ENCODE measurements at places on chromosomes 6 and 20.

DNA sequence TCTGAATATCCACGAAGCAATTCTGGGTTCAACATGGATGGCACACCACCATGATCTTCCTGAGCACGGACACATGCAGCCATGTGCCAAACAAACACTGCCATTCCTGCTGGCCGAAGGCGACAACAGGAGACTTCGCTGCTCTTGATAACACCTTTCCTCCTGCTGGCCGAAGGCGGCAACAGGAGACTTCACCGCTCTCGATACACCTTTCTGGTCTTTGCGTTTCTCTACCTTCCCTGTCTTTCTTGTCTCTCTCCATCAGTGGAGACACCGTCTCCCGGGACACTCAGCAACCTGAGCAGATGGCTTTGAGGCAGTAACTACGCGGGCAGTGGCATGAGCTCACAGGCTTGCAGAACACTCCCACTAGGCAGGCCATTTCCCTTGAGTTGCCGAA lies 54.9 kb upstream of the MPC1 start:
- DNase-seq: no peak

DNA sequence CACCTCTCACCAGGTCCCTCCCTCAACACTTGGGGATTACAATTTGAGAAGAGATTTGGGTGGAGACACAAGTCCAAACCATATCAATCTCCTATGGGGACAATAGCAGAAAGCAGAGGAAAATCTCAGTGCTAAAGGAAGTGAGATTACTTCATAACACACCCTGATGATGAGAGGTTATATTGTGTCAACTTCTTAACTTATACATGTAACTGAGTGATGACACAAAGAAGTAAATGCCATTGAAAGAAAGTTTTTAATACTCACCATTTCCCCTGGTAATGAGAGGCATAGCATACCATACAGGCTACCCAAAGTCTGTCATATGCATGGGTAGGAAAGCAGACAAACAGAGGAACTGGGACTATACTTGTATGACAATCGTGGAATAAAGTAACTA lies 137.2 kb downstream of the MMUT start:
- DNase-seq: no peak

- DNase-seq: no peak
These were observed 3.9 kb upstream of the LRP11 start for GRCh38 chr6:149867876-149868640.

DNA sequence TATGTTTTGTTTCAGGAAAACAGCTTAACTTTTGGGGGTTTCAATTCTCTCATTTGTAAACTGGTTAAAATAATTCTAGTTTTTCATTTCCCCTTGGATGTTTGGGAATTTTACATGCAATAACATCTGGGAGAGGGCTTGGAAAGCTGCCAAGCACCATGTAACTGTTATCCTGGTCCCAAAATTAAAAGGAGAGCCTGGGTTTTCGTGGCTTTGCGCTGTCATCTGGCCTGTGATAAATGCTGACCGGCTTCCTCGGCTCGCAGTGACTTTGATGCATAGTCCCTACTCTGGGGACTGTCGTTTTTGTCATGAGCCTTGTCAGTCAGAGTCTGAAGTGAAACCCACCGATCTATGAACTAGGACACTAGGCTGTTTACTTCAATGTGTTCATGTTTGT lies 12.2 kb downstream of the SLC35F1 start:
- no peak for DNase-seq

DNA sequence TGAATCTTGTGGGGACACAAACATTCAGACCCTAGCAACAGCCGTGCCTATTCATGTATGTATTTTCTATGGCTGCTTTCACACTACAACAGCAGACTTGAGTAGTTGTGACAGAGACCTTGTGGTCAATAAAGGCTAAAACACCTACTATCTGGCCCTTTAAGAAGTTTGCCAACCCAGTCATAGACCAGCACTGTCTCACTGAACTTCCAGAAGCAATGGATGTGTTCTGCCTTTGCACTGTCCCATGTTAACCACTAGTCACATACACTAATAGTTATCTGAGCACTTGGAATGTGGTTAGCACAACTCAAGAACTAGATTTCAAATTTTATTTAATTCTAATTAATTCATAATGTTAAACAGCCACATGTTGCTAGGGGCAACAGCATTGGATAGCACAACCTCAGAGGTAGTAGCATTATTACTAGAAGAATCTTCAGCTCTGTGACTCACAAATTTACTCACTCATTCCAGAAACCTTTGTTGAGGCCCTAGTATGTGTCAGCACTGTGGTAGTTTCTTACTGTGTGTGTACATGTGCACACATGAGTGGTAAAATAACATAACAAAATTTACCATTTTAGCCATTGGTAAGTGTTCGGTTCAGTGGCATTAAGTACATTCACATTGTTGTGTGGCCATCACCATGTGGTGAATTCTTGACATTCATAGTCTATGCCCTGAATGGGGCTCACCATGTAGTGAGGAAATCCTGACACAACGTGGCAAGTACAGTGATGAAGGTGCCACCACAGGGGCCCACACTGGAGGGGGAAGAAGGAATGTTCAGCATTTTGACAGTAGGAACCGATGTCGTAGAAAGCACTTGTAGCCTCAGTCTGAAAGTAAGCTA lies 107.3 kb downstream of the CEP57L1 start:
- no peak for DNase-seq

GRCh38 chr6:38065734-38066305 lies 246.3 kb downstream of the ZFAND3 start:
- DNase-seq: no peak

DNA sequence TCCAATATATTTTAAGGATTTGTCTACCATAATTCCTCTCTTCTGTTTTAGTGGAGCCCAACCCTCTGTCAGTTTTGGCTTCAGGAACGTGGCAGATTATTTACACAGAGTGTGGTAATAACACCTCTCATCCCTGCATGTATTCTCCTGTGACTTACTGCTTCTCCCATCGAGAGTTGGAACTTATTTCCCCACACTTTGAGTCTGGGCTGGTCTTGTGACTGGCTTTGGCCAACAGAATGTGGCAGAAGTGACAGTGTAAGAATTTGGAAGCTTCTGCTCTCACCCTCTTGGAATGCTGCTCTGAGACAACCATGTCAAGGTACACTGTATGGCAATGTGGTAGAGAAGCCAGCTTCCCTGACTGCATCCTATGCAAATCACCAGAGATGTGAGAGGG lies 407.7 kb downstream of the EPM2A start:
- DNase-seq: no peak

DNA sequence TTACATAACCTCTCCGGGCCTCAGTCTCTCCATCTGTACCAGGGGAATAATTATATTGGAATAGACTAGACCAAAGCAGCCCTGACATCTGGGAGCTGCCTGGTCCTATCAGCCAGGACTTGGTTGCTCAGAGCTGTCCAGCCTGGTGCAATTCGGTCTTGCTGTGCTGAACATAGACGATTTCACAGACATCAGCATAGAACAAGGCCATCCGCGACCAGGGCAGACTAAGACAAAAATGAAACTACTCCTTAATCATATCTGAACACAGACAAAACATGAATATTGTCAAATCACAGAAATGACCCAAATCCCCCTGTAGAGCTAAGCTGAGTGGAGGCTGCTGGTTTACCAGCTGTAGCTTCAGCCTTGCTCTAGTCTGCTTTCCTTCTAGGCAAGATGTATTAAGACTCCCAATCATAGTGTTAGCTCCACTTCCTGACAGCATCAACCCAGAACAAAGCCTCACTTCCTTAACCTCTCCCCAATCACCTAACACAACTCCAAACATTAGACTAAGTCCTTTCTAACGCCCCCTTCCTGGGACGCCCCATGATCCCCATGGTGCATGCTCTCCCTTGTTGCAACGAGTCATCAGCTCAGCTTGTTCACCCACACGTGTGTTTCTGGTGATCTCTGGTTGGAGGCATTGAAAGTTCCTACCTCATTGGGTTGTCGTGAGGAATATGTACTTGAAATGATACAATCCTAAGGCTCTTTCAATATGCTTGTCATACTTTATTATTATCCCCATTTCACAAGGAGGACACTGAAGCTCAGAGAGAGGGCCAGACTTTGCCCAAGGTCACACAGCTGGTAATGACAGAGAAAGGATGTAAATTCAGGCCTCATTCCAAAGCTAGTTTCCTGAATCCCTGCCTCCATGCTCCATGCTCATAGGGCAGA lies 3.5 kb upstream of the MAPK13 start:
- DNase-seq: no peak

DNA sequence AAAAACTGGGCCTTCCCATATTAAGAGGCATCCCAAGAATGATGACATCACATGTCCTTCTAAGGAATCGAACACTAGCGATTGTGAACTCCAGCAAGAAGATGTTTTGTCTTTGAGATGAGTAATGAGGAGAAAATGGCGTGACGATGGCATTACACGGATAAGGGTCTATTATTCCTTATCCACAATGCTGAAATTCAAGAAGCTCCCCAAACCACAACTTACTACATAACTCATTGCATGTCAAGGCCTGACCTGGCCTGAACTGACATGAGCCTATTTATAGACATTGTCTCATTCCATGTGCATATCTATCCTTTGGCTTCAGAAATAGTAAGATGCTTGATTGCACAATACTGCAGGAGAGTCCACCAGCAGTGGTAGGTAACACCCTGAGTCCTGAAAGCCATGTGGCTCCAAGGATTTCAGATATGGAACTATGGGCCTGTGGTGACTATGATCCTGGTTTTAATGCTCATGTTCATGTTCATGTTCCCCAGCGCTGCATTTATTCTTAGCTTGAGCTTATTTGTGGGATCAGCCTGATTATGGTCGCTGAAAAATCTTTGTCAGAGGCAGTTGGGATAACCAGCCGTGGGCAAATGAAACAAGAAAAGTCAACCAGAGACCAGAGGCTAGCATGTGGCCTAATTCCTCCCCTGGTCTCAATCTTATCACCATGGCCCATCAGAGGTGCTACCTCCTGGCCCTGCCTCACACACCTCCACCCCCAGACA lies 183.2 kb upstream of the JARID2 start:
- DNase-seq: no peak

DNA sequence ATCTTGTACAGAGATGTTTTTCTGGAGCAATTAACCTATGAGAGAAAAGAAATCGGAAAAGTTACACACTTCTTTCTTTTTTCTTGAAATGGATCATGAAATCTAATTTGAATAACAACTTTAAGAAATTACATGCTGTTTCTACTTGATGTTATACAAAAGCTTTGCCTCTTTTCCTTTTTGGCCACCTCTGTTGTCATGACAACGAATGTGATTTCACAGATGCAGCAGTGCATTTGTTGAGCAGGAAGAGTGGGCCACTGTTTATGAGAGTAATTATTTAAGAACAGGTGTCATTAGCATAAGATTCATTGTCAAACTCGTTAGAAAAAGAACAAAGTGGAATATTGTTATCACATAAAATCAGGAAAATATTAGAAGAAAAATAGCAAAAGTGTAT lies 148.3 kb upstream of the IMPG1 start:
- no peak for DNase-seq

DNA sequence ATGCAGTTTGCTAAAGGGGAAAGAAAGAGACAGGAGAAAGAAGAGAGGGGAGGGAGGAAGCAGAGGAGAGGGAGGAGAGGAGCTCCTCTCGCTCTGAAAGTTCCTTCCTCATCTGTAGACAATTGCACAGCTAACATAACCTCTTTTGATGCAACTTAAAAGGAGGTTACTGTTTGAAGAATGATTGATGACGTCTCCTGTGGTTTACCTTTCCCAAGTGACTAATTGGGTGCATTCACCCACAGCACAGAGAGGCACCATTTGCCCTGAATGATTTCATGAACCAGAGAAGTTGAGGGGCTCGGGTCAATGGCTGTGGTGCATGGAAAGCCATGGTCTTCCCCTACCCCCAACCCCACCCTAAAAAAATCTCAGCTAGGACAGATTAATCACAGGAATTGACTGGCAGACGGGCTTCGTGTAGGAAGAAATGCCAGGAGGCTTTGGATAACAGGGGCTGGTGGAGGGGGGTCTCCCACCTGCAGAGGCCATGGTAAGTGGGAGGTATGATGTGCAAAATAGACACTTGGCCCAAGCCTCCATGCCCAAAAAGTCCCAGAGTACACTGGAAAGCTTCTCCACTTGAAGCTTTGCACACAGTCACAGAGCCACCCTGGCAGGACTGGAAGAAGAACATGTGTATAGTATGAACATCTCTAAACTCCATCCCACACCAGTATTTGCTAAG lies 213.7 kb downstream of the ANKRD60 start:
- DNase-seq: no peak

DNA sequence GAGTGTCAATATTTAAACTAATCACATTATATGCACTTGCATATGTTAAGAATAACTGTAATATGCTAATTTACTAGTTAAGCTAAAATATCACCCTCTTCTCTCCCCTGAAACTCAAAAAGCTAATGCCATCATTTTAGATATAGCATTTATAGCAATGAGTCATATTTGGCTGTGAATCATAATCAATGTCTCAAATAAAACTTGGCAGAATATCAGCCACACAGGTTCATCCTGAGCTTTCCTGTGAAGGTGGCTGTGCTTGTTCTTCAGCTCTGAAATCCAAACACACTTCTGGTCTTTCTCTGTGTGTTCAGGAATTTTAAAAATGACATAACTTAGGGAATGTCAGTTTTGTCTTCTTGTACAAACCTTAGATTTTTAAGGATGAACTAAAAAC lies 12.8 kb upstream of the PNRC1 start:
- no peak for DNase-seq

DNA sequence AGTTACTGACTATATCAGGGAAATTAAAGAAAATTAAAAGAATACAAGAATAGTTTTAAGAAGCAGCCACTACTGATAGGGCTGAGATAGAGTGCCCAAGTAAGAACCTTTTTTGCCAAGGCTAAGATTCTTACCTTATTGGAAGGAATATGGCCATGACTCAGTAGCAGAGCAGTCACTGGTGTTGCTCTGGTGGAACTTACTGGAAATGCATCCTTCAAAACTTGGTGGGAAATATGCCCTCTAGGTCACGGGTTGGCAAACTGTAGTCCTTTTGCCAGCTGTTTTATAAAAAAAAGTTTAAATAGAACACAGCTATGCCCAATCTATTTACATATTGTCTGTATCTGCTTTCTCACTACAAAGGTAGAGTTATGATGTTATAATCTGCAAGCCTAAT lies 6.0 kb downstream of the HSF2 start:
- no peak for DNase-seq

Measured in NCI-H1092 treated with DMSO at 0.1 percent for 48 hours (cell line).